ENCODE measurements at places on chromosomes 6 and 20. TPM values are rescaled to one million over a fixed set of nuclear protein-coding genes. Genes with fewer than 3 reads are reported as not detected.

The BTNL2 gene
- not detected for total RNA-seq

DNA sequence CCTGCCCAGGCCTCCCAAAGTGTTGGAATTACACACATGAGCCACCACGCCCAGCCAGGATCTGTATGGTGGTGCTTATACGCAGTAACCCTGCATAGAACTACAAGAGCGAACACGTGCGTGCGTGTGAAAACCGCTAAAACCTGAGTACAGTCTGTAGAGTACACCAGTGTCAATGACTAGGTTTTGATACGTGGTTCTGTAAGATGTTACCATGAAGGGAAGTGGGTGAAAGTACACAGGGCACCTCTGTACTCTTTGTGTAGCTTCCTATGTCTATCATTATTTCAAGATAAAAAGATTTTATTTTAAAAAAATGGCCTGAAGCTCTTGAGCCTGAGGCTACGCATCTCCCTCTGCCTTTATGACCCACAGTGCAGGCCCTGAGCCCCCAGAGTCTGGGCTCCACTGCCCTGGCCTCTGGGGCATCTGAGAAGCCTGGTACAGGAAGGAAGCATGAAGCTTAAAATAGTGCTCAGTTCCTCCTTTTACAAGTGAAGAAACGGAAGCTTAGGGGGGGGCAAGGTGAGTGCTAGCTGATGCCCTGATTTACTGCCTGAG is 21.6 kb downstream of the LY86 start:
- H3K4me3 ChIP-seq: peak overlapping the region; percentile 19
- peak; percentile 77 for DNase-seq
- peaks cover 74% of the 10 kb centered on the region for H3K4me1 ChIP-seq
- H3K27me3 ChIP-seq: no peaks in the 10 kb centered on the region

- no peaks in the 10 kb centered on the region for H3K36me3 ChIP-seq
- H3K27ac ChIP-seq: no peak overlapping the region
- no peak for DNase-seq
- H3K27me3 ChIP-seq: no peaks in the 10 kb centered on the region
Measured at GRCh38 chr6:152727507-152727906, 23.1 kb upstream of the VIP start.

DNA sequence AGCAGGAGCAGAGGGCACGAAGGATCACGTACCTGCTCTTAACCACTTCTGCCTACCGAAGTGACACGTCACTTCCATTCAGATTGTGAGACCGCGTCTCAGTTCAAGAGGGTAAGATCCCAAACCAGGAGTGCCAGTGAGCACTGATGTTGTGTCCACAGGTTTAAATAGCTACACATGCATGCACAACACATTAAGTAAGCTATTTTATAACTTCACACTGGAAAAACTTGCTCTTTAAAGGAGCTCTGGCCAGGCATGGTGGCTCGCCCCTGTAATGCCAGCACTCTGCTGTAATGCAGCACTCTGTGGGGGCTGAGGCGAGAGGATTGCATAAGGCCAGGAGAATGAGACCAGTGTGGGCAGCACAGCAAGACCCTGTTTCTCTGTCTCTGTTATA is 21.1 kb downstream of the ABHD12 start:
- H3K27me3 ChIP-seq: no peaks in the 10 kb centered on the region
- DNase-seq: no peak
- H3K27ac ChIP-seq: no peak overlapping the region
- H3K4me1 ChIP-seq: peaks cover 3% of the 10 kb centered on the region
- no peak overlapping the region for H3K4me3 ChIP-seq
- H3K36me3 ChIP-seq: peaks cover 18% of the 10 kb centered on the region

Data from activated CD4-positive, alpha-beta T cell treated with anti-CD3 and anti-CD28 coated beads, Interleukin-2, amount 10 ng/mL, durations not matched to agents 7 days and 5 days (primary cell).